SJCRH30 (cell line): ENCODE measurements at places on chromosomes 7 and 10. TPM values are rescaled to one million over a fixed set of nuclear protein-coding genes. Genes with fewer than 3 reads are reported as not detected.
A peak's percentile ranks its signal among the peaks of the same experiment; 100 is the strongest.

ADAM8 gene
- total RNA-seq, result 0.56 and 0.67 TPM in 2 replicates

NPSR1 gene
- total RNA-seq, result not detected in 2 replicates

FXYD4 gene
- total RNA-seq, result not detected in 2 replicates

IL15RA gene
- total RNA-seq, result not detected in 2 replicates

PDAP1 gene
- 72.8 and 76.8 TPM in 2 replicates for total RNA-seq

PIK3CG gene
- total RNA-seq, result not detected in 2 replicates

GIMAP6 gene
- not detected in 2 replicates for total RNA-seq

PGAM2 gene
- not detected in 2 replicates for total RNA-seq

CEP55 gene
- total RNA-seq, result 43.2 and 49.4 TPM in 2 replicates

MRLN gene
- total RNA-seq, result 10.5 and 16.0 TPM in 2 replicates

PI4K2A gene
- 19.4 and 20.1 TPM in 2 replicates for total RNA-seq

GRCh38 chr7:92648067-92648466 is 57.9 kb upstream of the FAM133B start:
- no peak for DNase-seq

DNA sequence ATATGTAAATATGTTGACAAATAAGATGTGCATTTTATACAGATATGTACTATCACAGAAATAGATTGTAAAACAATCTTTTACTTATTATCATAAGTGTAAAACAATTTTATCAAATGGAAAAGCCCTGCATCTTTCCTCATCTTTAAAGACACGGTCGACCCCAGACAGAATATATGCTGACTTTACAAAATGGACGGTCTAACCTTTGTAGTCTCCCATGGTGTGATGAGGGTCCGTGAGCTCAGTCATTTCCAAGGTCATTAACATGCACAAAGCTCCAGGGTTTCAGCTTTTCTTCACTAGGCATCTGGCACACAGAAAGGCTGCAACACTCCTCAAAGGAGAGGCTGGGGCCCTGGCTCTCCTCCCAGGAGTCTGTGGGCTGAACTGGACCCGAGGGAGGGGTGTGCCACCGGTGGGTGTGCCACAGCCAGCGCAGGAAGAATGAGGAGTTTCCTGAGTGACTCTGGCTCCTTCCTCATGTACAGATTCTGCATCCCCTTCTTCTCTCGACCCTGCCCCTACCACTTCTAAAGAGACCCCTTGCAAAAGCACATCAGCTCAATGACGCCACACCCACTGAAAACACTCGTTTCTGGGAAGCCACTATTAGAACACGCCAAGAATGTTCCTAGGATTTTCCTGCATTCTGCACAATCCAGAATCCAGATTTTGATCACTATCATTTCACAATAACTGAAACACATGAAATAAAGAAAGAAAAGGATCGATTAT is 26.2 kb upstream of the ABLIM1 start:
- DNase-seq, result peak; percentile 64

- DNase-seq, result no peak
Measured at GRCh38 chr10:48236199-48236621, 38.3 kb downstream of the FRMPD2 start.

DNA sequence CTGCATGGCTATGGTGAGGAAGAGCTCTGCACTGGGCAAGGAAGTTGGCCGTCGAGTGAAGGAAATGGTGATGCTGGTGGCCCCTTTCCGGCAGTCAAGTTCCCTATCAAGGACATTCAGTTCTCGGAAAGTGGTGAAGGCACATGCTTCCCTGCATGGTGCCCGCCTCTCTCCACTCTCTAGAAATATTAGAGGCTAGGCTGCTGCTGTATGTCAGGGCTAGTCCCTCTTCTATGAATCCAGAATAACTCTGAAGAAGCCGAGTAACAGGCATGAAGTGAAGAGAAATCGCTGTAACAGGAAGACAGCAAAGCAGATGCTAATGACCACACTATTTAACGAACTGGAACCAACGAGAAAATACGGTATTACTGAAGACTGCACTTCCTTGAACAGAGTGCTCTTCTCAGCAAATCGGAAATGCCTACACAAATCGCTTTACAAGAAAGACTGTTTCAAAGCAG is 5.4 kb downstream of the IDI1 start:
- DNase-seq, result no peak

- no peak for DNase-seq
Measured at GRCh38 chr7:39310699-39311098, 255.5 kb upstream of the YAE1 start.

DNA sequence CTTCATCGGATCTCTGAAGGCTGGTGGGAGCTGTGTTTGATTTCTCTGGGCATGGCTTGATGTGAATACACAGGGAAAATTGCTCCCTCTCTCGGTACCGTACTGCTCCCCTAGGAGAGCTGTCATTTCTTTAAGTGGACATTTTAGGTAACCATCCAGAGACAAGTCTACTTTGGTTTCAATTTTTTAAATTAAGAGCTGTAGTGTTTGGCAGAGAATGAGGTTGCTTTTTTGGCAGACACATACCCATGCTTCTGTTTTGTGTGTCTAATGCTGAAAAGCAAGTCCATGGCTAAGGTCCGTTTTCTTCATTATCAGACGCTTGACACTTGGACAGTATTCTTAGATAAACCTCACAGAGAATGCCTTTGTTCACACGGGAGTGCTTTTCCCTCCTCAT is 61.3 kb upstream of the TRIL start:
- DNase-seq, result no peak

GRCh38 chr7:81790120-81790500 is 20.3 kb upstream of the HGF start:
- no peak for DNase-seq

DNA sequence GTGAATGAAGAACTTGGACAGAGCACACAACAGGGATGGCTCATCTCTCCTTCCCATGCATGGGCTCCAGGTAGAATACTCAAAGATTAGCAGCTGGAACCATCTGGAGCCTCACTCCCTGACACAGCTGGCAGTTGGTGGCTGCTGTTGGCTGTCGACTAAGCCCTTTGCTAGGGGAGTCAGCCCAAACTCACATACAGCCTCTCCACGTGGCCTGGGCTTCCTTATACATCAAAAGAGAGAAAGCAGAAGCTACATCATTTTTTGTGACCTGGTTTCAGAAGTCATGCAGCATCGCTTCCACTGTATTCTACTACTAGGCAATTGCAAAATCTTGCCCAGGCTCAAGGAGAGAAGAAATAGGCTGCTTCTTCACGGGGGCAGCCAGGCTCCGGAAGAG is 24.4 kb downstream of the ASNS start:
- DNase-seq, result no peak

- DNase-seq, result no peak
Measured at GRCh38 chr7:90222811-90223725, 11.5 kb downstream of the STEAP2 start.

DNA sequence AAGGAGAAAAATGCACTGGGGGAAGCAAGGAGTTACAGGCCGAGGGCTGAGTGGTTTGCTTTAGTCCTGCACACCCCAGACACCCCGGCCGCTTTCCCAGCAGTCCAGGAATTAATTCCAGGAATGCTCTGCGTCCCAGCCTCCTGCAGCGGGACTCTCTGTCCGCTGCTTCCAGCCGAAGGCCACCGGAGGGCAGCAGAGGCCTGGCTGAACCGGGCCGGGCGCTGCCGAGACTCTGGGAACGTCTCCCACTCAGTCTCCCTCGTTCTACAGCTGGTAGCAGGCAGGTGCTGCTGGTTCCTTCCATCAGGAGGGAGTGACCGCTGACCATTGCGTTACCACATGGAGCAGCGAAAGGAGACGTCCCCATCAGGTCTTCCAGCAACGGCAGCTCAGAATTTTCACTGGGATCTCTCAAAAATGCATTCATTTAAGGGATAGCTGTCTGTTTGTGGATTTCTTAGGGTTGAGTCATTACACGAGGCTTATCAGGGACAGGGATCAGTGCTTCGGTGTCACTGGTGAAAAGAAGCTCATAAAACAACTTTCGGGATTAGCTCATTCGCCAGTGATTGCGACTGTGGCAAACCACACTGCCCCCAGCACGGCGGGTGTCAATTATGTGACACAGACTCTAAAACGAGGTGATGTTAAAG is 24.9 kb upstream of the PITRM1 start:
- DNase-seq, result peak; percentile 74
